ENCODE measurements at places on chromosomes 11 and 22. TPM values are rescaled to one million over a fixed set of nuclear protein-coding genes. Genes with fewer than 3 reads are reported as not detected.

DNA sequence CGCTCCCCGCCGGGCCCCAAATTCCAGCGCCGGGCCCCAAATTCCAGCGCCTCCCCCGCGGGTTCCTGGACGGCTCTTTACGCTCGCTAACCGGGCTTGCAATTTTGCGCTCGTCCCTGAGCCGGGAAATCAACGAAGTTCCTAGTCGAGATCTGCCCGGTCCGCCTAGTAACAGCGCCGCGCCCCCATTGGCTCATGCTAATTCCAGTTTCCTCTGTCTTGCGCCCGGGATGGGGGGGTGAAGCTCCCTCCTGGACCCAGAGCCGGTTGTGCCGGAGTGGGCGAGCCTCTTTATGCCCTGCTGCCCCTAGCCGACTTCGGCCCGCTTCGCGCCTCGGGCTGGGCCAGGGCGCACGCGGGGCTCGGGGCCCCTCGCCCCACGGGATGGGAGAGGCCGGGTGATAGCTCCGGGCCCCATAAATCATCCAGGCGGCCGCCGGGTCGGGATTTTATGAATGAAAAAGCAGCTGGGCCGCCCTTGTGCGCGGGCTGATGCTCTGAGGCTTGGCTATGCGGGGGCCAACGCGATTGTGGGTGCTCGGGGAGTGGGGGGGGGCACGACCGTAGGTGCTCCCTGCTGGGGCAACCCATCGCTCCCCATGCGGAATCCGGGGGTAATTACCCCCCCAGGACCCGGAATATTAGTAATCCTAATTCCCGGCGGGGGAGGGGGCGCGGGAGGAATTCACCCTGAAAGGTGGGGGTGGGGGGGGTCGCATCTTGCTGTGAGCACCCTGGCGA, 1.8 kb upstream of the CCND1 start:
- H3K4me3 ChIP-seq = peak overlapping the region; percentile 61
- peak; percentile 95 for DNase-seq
- no peaks in the 10 kb centered on the region for H3K27me3 ChIP-seq
- H3K4me1 ChIP-seq = peaks cover 45% of the 10 kb centered on the region
- H3K36me3 ChIP-seq = no peaks in the 10 kb centered on the region
- H3K27ac ChIP-seq = peak overlapping the region; percentile 51

DNA sequence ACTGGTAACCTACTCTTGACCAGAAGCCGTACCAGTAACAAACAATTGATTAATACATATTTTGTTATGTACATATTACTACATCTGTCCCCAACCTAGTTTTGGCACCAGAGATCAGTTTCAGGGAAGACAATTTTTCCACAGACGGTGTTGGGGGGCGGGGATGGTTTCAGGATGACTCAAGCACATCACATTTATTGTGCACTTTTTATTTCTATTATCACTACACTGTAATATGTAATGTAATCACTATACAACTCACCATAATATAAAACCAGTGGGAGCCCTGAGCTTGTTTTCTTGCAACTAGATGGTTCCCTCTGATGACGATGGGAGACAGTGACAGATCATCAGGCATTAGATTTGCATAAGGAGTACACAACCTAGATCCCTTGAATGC, 15.5 kb downstream of the DGCR8 start:
- peaks cover 63% of the 10 kb centered on the region for H3K36me3 ChIP-seq
- no peak for DNase-seq
- no peaks in the 10 kb centered on the region for H3K4me1 ChIP-seq

GRCh38 chr11:117095284-117096161, 2.7 kb downstream of the SIK3 start:
- H3K27ac ChIP-seq = peak overlapping the region; percentile 90
- no peaks in the 10 kb centered on the region for H3K27me3 ChIP-seq
- peaks cover 8% of the 10 kb centered on the region for H3K4me1 ChIP-seq
- H3K4me3 ChIP-seq = no peak overlapping the region
- DNase-seq = no peak
- no peaks in the 10 kb centered on the region for H3K36me3 ChIP-seq

- H3K36me3 ChIP-seq = no peaks in the 10 kb centered on the region
- no peak overlapping the region for H3K27ac ChIP-seq
- no peaks in the 10 kb centered on the region for H3K27me3 ChIP-seq
- H3K4me1 ChIP-seq = peaks cover 4% of the 10 kb centered on the region
Measured at GRCh38 chr22:20957683-20958431, 9.2 kb upstream of the AIFM3 start.

GRCh38 chr11:124174001-124174583, 9.1 kb upstream of the OR10D3 start:
- no peaks in the 10 kb centered on the region for H3K36me3 ChIP-seq
- no peak for DNase-seq
- H3K27ac ChIP-seq = no peak overlapping the region
- H3K27me3 ChIP-seq = no peaks in the 10 kb centered on the region

GRCh38 chr11:1041936-1042608, 5.6 kb upstream of the MUC6 start:
- H3K4me3 ChIP-seq = no peak overlapping the region
- no peak for DNase-seq
- no peaks in the 10 kb centered on the region for H3K4me1 ChIP-seq
- no peaks in the 10 kb centered on the region for H3K27me3 ChIP-seq
- H3K27ac ChIP-seq = no peak overlapping the region

DNA sequence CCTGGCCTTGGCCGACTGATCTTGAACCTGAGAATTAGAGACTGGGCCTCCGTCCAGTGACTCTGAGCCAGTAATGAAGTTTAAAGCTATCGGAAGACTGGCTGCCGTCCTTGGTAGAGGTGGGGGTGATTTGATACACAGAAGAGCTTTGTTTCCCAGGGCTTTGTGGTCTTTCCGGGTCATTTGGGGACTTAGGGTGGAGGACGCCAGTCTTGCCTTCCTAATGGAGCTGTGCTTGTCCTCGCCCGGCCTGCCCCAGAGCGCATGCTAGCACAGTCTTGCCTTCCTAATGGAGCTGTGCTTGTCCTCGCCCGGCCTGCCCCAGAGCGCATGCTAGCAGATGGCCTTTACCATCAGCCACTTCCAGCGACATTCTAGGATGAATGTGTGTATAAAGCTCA, 65.8 kb downstream of the ST3GAL4 start:
- H3K27ac ChIP-seq = peak overlapping the region; percentile 59
- H3K27me3 ChIP-seq = no peaks in the 10 kb centered on the region
- H3K4me3 ChIP-seq = no peak overlapping the region

Gene PPME1
- total RNA-seq = 29.7 TPM

Data from ascending aorta (tissue), 2 donors.